Activated CD4-positive, alpha-beta T cell treated with anti-CD3 and anti-CD28 coated beads, Interleukin-2, amount 50 U/mL, for 1 hour (primary cell): ENCODE measurements at places on chromosomes 12 and 14.
A peak's percentile ranks its signal among the peaks of the same experiment; 100 is the strongest.

DNA sequence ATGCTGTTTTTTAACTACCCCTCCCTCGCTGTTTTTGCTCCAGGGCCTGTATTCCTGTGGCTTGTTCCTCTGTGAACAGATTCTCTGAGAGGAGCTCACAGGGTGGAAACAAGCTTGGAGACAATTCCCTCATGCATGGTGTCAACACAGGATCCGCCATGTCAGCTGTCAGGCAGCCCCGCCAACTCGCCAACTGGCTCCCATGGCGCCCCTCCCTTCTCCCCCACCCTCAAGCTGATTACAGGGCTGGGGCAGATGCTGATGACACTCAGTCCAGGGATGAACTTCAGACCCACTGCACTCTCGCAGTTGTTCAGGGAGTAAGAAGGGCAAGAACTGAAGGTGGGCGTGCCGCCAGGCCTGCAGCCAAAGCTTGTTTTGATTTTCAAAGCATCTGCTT is 229.9 kb downstream of the NTF3 start:
- DNase-seq, result no peak

- DNase-seq, result no peak
Observed at GRCh38 chr12:113609692-113610469, 138.2 kb upstream of the LHX5 start.

DNA sequence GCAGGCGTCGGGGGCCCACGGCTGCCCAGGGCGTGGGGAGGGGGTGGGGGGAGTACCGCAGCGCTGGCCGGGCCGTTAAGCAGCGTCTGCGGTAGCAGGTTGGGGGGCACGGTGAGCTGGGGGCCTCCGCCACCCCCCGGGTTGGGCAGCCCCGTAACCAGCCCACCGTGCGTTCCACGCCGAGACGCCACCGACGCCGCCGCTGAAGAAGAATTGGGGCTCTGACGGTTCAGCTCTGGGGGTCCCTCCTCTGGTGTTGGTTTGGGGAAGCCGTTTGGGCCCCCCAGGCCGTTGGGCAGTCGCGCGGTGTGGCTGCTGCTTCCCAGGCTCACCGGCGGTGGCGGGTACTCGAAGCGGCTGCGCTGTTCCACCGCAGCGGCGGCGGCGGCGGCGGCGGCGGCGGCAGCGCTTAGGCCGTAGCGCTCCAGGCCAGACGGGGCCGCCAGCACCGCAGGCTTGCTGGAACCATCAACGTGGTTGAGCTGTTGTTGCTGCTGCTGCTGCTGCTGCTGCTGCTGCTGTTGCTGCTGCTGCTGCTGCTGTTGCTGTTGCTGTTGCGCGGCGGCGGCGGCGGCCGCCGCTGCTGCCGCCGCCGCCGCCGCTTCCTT is 1.5 kb downstream of the IRF2BPL start:
- DNase-seq, result peak; percentile 59

GRCh38 chr14:73764406-73765280 is 50.5 kb upstream of the PNMA1 start:
- no peak for DNase-seq

DNA sequence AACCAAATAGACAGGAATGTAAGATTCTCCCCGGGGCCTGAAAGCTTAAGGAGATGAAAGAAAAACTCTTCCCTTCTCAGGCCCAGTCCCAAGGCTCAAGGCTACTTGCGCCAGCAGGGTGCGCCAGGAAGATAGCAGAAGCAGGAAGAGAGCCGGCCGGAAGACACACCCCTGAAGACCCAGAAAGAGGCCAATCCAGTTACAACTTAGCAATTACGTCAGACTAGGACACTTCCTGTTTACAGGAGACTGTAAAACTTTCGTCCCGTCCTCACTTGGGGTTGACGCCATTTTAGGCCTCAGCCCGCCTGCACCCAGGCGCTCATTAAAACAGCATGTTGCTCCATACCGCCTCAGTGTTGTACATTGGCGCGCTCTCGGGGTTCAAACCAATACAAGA is 9.4 kb downstream of the COX16 start:
- DNase-seq, result no peak

- DNase-seq, result no peak
Observed at GRCh38 chr12:71872401-71872800, 32.8 kb downstream of the TBC1D15 start.
